Nephron progenitor cell (in vitro differentiated cells): ENCODE measurements at places on chromosomes 16 and 17.

DNA sequence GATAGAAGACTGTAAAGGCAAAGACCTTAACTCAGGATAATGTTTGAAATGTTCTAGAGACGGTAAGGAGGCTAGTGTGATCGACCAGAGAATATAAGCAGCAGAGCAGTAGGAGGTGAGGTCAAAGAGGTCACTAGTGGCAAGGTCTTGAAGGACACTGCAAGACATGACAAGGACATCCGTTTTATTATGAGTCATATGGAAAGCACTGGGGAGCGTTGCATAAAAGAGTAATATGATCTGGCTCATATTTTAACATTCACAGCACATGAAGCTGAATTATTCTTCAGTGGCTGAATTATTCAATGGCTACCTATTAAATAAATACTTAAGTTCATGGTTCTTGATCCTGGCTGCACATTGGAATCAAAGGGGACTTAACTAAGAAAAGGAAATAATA lies 123.7 kb downstream of the SOX9 start:
- no peak for DNase-seq
- H3K4me3 ChIP-seq, result no peak overlapping the region
- H3K4me1 ChIP-seq, result no peaks in the 10 kb centered on the region
- H3K27me3 ChIP-seq, result peaks cover 20% of the 10 kb centered on the region
- no peak overlapping the region for H3K27ac ChIP-seq

GRCh38 chr17:43755389-43755875 lies 3.2 kb downstream of the SOST start:
- peaks cover 89% of the 10 kb centered on the region for H3K27me3 ChIP-seq
- peak overlapping the region; percentile 69 for H3K4me3 ChIP-seq
- peak; percentile 76 for DNase-seq
- no peaks in the 10 kb centered on the region for H3K36me3 ChIP-seq

GRCh38 chr16:1656808-1657617 lies 21.1 kb upstream of the JPT2 start:
- no peak for DNase-seq
- no peaks in the 10 kb centered on the region for H3K4me1 ChIP-seq
- H3K27me3 ChIP-seq, result peaks cover 6% of the 10 kb centered on the region
- H3K4me3 ChIP-seq, result no peak overlapping the region

DNA sequence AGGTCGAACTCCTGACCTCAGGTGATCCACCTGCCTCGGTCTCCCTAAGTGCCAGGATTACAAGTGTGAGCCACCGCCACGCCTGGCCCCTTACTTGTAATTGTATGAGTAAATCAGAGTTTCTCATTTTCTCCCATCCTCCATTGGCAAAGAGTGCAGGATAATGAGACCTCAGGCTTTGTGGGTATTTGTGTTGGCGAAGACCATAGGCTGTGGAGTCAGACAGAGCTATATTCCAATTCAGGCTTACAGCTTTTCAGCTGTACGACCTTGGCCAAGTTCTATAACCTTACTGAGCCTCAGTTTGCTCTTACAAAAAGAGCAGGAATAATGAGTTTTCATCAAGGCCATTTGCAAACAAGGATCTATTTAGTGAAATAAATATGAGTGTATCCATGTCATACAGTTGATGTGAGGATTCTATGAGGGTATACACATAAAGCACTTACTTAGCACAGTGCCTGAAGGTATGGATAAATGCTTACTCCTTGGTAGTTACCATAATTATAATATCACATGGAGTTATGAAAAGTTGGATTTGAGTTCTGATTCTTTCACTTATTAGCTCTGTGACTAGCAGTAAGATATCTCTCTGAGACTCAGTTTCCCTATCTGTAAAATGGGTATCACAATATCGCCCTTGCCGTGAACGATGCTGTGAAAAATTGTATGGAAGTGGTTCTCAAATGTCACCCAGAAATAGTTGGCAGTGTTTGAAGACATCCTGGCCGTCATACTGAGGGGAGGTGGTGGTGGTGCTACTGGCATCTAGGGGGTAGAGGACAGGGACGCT lies 25.6 kb upstream of the CPPED1 start:
- H3K27ac ChIP-seq, result no peak overlapping the region
- no peaks in the 10 kb centered on the region for H3K4me1 ChIP-seq
- no peaks in the 10 kb centered on the region for H3K36me3 ChIP-seq

DNA sequence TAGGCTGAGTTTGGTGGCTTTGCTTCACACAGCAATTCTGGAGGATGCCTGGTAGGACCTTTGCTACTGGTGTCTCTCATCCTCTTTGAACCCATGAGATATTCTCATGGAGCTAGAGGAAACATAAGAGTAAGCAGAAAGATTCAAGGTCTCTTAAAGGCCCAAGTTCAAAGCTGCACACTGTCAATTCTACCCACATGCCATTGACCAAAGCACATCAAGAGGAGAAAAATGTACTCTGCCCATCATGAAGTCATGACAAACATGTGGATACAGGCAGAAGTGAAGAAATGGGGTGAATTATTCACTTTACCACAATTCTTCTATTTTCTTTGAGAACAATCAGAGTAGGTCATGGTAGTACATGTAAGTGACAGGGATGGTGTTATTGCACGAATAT lies 13.1 kb downstream of the SKA2 start:
- H3K27ac ChIP-seq, result peak overlapping the region; percentile 45
- DNase-seq, result no peak
- H3K4me1 ChIP-seq, result no peaks in the 10 kb centered on the region
- H3K36me3 ChIP-seq, result peaks cover 49% of the 10 kb centered on the region
- H3K27me3 ChIP-seq, result no peaks in the 10 kb centered on the region
- no peak overlapping the region for H3K4me3 ChIP-seq

DNA sequence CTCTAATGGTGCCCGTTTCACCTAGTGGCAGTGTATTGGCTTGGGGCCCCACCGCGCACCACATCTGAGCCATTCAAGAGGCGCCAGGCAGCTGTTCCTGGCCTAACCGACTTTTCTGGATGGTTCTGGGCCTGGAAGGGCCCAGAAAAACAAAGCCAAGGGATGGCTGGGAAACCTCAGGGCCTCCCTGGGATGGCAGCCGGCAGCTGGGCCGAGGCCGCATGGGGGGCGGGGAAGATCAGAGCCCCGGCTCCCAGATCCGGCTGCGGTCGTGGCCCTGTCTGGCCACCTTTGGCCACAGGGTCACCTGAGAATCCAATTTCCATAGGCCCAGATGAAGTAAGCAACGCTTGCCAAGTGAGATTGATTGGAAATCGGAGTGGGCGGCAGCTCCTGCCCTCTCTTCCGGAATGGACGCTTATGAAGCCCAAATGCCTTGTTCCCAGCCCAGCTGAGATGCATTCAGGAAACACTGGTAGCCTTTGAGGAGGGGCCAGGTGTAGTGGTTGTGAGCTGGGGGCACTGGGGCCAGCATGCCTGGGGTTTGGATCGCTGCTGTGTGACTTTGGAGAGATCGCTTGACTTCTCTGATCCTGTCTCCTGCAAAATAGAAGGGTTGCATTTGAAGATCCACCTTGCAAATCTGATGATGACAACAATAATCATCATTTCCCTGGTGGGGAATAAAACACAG lies 163.8 kb upstream of the GSE1 start:
- H3K4me3 ChIP-seq, result no peak overlapping the region
- H3K36me3 ChIP-seq, result no peaks in the 10 kb centered on the region
- H3K27me3 ChIP-seq, result peaks cover 43% of the 10 kb centered on the region
- peaks cover 61% of the 10 kb centered on the region for H3K4me1 ChIP-seq
- DNase-seq, result no peak
- H3K27ac ChIP-seq, result no peak overlapping the region

DNA sequence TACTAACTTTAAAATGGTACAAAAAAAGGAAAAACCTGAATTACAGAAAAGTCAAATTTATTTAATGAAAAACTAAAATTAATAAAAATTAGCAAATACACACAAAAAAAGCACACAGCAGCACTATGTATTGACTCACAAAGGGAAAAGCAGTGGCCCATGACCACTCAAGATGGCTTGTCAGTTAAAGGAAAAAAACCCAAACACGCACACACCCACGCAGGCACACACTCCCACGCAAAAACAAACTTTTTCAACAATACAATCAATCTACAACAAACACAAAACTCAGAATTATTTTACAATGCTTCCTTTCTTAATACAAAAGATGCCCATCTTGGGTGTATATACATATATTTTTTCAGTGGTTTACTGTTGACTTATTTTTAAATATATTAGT lies 24.2 kb downstream of the SIAH1 start:
- peaks cover 54% of the 10 kb centered on the region for H3K36me3 ChIP-seq
- no peak for DNase-seq
- no peak overlapping the region for H3K4me3 ChIP-seq
- peaks cover 48% of the 10 kb centered on the region for H3K4me1 ChIP-seq
- peak overlapping the region; percentile 67 for H3K27ac ChIP-seq

DNA sequence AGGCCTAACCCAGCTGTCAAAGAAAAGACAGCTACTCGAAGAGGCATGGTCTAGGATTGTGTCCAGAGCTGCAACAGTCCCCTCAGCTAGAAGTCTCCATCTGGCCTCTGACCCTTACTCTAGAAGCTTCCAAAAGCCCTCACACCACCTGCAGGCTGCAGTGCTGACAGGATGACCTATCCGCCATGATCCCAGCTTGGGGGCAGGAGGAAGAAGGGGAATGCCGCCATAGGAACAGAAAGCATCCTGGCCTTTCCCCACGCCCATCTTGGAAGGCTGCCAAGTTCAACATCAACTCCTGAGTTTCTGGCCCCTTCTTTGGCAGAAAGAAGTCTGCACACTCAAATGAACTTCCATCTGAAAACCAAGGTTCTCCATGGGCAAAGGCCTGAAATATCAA lies 3.1 kb upstream of the KRT36 start:
- H3K27ac ChIP-seq, result no peak overlapping the region
- peaks cover 34% of the 10 kb centered on the region for H3K4me1 ChIP-seq
- H3K27me3 ChIP-seq, result peaks cover 7% of the 10 kb centered on the region
- no peaks in the 10 kb centered on the region for H3K36me3 ChIP-seq

DNA sequence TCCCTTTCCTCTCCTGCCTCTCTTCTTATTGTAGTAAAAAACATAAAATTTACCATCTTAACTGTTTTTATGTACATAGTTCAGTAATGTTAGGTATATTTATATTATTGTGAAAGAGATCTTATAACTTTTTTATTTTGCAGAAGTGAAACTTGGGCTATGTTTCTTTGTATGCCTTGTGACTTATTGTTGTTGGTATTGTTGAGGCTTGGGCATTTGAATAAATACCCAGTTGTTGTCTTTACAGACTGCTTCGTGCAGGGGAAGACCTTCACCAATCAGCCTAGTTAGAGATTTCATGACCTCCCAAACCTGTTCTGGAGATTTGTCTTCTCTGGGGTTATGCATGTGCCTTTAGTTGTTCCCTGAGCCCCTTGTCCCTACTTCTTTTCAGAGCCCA lies 31.9 kb downstream of the REXO5 start:
- DNase-seq, result no peak
- peaks cover 80% of the 10 kb centered on the region for H3K36me3 ChIP-seq
- H3K4me3 ChIP-seq, result no peak overlapping the region
- no peak overlapping the region for H3K27ac ChIP-seq
- no peaks in the 10 kb centered on the region for H3K4me1 ChIP-seq
- H3K27me3 ChIP-seq, result peaks cover 3% of the 10 kb centered on the region

DNA sequence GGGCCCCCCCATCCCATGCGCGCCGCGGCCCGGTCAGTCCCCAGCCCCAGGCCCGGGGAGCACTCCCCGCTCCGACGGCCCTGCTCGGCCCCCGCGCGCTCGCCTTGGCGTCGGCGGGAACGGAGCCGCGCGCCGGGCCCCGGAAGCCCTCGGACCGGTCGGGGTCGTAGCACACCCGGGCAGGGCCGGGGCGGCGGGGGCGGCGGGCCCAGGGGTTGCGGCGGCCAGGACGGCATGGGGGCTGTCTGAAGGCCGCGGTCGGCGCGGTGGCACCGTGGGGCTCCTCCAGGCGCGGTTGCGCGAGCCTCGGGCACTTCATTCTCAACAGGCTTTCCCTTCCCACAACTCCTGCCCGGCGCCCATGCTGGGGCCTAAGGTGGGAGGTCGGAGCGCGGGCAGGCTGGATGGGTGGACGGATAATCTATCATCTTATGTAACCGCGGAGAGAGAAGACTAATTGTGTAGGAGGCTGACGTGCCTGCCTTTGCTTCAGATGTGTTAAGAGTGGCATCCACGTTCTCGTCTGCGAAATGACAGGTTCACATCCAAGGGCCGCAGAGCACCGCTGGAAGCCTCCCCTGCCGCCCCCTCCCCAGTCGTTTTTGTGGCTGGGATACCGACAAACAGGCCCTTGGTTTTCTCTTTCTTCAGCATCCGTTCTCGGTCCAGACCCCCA lies 708 bp downstream of the BAIAP2 start:
- peak overlapping the region; percentile 83 for H3K27ac ChIP-seq
- H3K4me1 ChIP-seq, result peaks cover 77% of the 10 kb centered on the region
- peak overlapping the region; percentile 93 for H3K4me3 ChIP-seq
- peak; percentile 60 for DNase-seq
- peaks cover 5% of the 10 kb centered on the region for H3K36me3 ChIP-seq

GRCh38 chr16:1530883-1531637 lies 2.4 kb upstream of the TMEM204 start:
- H3K4me1 ChIP-seq, result peaks cover 21% of the 10 kb centered on the region
- H3K4me3 ChIP-seq, result no peak overlapping the region
- no peak for DNase-seq
- peaks cover 9% of the 10 kb centered on the region for H3K27me3 ChIP-seq
- no peaks in the 10 kb centered on the region for H3K36me3 ChIP-seq

- H3K4me1 ChIP-seq, result no peaks in the 10 kb centered on the region
- no peak overlapping the region for H3K4me3 ChIP-seq
- H3K27me3 ChIP-seq, result no peaks in the 10 kb centered on the region
- H3K27ac ChIP-seq, result peak overlapping the region; percentile 29
- DNase-seq, result no peak
Observed at GRCh38 chr17:43114151-43114552, 11.0 kb downstream of the BRCA1 start.

GRCh38 chr16:24683847-24684493 lies 45.5 kb upstream of the TNRC6A start:
- no peak overlapping the region for H3K4me3 ChIP-seq
- no peaks in the 10 kb centered on the region for H3K36me3 ChIP-seq
- peaks cover 41% of the 10 kb centered on the region for H3K4me1 ChIP-seq
- H3K27ac ChIP-seq, result no peak overlapping the region
- no peak for DNase-seq

- H3K4me3 ChIP-seq, result no peak overlapping the region
- no peaks in the 10 kb centered on the region for H3K36me3 ChIP-seq
- H3K27ac ChIP-seq, result peak overlapping the region; percentile 64
- peaks cover 4% of the 10 kb centered on the region for H3K4me1 ChIP-seq
- peaks cover 21% of the 10 kb centered on the region for H3K27me3 ChIP-seq
- no peak for DNase-seq
Observed at GRCh38 chr16:66473654-66474519, 46.8 kb downstream of the BEAN1 start.

- no peak overlapping the region for H3K27ac ChIP-seq
- peaks cover 5% of the 10 kb centered on the region for H3K4me1 ChIP-seq
- H3K4me3 ChIP-seq, result no peak overlapping the region
- DNase-seq, result no peak
- H3K36me3 ChIP-seq, result no peaks in the 10 kb centered on the region
- peaks cover 20% of the 10 kb centered on the region for H3K27me3 ChIP-seq
Observed at GRCh38 chr16:8087146-8087545, 503.2 kb downstream of the TMEM114 start.
